ENCODE measurements at places on chromosomes 2 and 18.
A peak's percentile ranks its signal among the peaks of the same experiment; 100 is the strongest.

- DNase-seq = no peak
These were observed 404.7 kb upstream of the FAM98A start for GRCh38 chr2:34003795-34004194.

GRCh38 chr2:151766437-151767153, 32.3 kb upstream of the NEB start:
- DNase-seq = no peak

- no peak for DNase-seq
These were observed 122.3 kb downstream of the HNMT start for GRCh38 chr2:138086576-138086975.

DNA sequence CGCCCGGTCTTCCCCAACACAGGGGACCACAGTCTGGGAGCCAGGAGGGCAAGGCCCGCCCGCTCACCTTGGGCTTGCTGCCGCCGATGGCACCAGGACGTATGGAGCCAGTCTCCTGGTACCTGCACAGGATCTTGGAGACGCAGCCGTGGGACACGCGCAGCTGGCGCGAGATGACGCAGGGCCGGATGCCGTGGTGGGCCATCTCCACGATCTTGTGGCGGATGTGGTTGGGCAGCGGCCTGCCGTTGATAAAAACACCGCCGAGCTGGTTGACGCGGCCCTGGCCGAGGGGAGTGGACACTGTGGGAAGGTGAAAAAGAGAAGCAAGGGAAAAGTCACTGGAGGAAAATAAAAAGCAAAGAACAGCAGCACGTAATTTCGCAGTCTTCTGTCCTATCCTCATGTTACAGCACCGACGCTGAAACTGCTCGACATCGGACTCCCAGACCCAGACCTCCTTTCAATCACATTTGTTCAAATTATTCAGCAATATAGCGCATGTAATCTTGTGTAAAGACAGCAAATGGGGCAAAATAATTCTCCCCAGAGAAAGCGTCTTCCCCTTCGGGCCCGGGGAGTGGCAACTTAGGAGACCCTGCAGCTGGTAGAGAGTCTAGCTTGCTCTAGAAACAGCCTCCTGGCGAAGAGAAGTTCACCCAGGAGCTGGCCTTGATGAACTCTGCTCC, 1.7 kb downstream of the PAX3 start:
- no peak for DNase-seq

- DNase-seq = no peak
These were observed 605 bp downstream of the ZNF2 start for GRCh38 chr2:95166065-95166763.

DNA sequence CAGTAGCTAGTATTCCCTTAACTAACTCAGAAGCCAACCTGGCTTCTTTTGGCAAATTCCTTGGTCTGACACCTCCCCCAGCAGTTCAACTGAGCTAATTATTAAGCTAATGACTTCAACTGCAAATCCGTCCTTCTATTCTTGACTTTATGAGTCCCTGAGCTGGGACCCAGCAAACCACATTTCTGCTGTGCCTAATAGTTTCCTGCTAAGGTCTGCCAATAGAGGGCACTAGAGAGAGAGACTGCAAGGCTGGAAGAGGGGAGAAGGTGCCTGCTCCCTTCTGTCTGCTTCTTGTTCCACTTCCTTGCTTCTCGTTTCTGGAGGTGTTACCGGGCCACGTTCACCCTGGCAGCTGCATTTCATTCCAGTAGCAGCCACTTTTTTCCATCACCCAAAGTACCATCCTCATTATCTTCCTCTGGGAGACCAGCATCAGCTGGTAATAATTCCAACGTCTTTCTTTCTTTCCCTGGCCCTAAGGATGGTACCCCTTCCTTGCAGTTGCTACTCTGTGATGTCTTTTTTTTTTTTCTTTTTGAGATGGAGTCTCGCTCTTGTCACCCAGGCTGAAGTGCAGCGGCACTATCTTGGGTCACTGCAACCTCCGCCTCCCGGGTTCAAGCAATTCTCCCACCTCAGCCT, 352.0 kb downstream of the TNS1 start:
- peak; percentile 48 for DNase-seq

GRCh38 chr2:221529943-221530652, 42.0 kb downstream of the EPHA4 start:
- DNase-seq = peak; percentile 66

DNA sequence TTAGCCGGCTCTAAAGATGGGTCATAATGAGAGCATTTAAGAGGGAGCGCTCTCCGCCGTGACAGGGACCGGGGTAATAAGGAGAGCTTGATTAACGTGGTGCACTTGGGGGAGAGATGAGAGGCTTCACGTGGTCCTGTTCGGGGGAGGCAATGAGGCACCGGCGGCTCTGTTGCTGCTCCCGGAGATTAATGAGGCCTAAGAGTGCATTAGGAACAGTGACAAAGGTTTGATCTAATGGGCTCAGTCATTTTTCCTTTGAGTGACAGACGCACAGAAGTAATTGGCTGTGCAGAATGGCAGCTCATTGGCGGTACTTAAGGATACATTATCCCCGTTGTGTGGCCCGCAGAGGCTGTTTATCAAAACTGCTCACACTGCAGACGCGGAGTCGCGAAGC, 250.7 kb downstream of the GBX2 start:
- DNase-seq = no peak

GRCh38 chr18:572091-572830, 7.9 kb upstream of the CETN1 start:
- no peak for DNase-seq

DNA sequence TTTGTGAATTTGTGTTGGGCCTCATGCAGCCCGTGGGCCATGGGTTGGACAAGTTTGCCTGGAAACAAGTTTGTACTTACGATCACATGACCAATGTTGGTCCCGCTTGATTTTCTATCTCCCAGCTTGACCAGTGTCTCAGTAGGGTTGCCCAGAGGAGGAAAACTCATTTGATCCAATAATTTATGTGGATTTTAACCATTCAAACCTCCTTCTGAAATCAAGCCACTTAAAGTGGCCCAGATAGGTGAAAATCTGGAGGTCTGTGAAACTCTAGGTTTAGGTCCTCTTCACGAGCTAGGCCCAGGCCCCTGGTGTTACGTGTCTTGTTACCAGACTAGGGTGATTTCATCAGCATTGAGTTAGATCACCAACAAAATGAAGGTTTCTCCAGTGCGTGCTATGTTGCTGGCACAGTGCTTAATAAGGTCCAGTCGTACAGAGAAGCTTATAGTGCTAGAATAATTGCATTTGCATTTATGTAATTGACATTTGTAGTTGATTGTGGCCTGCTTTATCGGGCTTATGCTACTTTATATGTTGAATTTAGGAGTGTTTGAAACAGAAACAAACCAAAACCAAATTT, 4.4 kb downstream of the ACTR2 start:
- DNase-seq = peak; percentile 64

GRCh38 chr18:4807604-4808293, 352.6 kb upstream of the DLGAP1 start:
- no peak for DNase-seq

GRCh38 chr2:33577668-33578067, 21.4 kb downstream of the FAM98A start:
- DNase-seq = no peak

DNA sequence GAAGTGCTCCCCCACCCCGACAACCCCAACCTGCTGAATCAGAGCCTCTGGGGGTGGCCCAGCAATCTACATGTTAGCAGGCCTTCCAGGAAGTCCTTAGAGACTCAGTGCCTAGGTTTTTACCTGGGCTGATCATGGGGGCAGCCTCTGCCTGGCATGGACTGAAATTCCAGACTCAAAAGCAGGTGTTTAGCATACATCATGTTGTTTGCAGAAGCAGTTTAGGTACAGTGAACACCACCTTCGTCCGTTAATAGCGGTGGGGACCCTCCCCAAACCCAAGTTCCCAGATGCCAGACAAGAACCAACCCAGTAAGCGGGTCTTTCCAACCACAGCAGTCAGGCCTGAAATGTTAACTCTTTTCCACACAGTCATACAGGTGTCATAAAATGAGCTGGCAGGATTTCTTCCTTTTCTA, 26.4 kb upstream of the GALR1 start:
- no peak for DNase-seq

DNA sequence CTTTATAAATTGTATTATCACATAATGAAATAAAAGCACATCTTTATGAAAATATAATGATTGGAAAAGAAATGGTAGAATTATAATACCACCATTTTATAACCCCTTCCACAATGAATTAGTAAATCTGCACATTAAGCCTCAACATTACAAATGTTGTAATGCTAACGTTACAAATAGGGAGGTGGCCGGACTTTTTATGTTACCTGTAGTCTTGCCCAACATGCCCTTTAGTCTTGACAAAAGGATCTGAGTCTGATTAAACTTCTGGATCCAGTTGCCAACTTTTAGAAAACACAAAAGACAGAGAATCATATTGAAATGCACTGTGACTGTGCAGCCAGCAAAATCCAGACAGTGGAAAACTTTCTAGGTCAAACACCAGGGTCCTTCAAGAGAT, 617.3 kb downstream of the KCNJ3 start:
- no peak for DNase-seq

DNA sequence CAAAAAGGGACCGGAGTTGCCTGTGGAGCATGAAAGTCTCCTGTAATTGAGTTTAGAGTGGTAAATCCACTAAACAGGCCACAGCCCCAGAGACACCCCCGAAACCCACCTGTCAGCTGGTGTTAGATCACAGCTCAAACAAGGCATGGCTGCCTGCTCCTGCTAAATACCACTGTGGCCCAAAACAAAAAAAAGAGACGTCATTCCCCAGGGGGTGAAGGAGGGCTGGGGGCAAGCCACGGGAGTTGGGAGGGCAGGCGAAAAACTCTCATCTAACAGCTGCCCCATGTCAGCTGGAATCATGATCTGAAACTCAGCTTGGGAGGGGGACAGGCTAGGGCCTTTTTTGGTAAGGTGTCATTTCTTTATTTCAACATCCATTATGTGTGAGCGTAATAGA, 42.5 kb upstream of the LRPPRC start:
- no peak for DNase-seq

DNA sequence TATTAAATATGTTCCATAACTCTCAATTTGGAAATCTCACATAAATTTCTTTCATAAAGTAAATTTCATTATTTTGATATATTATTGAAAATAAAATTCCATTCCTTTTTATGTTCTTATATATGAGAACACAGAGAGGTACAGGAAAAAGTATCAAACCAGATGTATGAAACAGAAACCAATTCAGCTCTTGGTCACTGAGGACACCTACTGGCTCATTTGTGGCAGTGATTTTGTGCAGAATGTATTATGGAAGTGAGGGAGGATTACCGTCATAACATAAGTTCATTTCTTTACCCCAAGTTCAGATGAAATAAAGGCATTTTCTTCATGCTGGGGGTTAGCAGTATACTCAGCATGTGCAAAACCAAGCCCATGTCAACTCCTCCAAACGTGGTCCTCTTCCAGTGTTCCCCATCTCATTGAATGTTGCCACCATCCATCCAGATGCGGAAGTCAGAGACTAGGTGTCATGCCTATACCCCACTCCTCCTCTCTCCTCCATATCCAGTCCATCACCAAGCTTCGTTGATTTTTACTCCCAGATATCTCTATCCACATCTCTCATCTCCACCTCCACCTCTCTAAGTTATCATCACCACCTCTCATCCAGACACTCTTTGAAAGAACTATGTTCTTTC, 41.7 kb upstream of the MALL start:
- DNase-seq = peak; percentile 50

- DNase-seq = no peak
These were observed 1190.2 kb upstream of the NRXN1 start for GRCh38 chr2:52222128-52222527.

DNA sequence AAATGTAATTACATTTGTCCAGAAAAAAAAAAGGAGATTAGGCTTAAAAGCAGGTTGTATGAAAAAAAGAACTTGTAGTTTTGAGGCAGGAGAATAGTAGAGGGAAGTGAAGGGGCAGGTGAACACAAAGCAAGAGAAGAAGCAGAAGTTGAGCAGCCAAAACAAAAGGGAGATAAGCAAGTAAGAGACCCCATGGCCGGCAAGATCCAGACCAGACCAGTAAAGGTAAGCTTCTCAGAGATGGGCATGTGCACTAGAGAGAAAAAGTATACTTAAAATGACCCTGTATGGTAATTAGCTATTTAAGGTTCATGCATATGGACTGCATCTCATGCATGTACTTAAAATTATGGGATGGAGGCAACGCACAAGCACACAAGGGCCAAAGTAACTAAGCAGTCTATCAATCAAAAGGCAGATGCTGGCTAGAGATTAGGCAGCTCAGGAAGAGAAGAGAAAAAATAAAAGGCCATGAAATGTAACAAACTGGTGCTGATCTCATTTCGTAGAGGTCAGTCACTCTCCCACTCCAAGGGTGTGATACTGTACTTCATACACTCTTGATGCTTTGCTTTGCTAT, 9.7 kb downstream of the SIGLEC15 start:
- DNase-seq = no peak

DNA sequence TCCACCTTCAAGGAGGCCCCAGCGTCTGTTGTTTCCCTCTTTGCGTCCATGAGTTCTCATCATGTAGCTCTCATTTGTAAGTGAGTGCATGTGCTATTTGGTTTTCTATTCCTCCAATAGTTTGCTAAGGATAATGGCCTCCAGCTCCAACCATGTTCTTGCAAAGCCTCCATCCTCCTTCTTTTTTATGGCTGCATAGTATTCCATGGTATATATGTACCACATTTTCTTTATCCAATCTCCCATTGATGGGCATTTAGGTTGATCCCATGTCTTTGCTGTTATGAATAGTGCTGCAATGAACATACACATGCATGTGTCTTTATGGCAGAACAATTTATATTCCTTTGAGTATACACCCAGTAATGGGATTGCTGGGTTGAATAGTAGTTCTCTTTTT, 73.0 kb upstream of the NFU1 start:
- DNase-seq = no peak

GRCh38 chr2:19846030-19846429, 55.8 kb downstream of the TTC32 start:
- DNase-seq = no peak

GRCh38 chr2:223451-223850, 40.4 kb downstream of the SH3YL1 start:
- DNase-seq = no peak

GRCh38 chr2:222290736-222291484, 7.9 kb downstream of the PAX3 start:
- DNase-seq = no peak

DNA sequence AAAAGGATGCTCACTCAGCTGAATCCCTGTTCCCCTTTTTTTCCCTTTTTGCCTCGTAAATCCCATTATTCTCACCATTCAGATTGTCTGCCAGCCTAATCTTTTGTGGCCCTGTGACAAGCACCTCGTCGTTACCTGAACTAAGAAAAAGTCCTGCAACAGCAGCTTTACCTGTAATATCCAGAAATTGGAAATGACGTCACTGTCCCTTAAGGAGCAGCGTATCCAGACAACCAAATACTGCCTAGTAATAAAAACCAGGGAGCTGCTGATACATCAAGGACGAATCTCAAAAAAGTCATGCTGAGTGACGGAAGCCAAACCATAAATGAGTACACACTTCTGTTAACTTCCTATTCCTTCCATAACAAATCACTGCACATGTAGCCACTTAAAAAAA, 694.9 kb downstream of the GALR1 start:
- DNase-seq = no peak

DNA sequence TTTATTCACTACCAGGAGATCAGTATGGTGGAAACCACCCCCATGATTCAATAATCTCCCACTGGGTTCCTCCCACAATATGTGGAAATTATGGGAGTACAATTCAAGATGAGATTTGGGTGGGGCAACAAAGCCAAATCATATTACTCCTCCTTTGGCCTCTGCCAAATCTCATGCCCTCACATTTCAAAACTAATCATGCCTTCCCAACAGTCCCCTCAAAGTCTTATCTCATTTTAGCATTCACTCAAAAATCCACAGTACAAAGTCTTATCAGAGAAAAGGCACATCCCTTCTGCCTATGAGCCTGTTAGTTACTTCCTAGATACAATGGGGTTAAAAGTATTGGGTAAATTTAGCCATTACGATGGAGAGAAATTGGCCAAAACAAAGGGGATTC, 989.5 kb upstream of the CNTNAP5 start:
- DNase-seq = no peak

Data from AG09309 (cell line).